Left renal cortex interstitium (tissue), 4 donors: ENCODE measurements at places on chromosomes 11 and 22. TPM values are rescaled to one million over a fixed set of nuclear protein-coding genes. Genes with fewer than 3 reads are reported as not detected.

- DNase-seq: no peak
Measured at GRCh38 chr11:69553416-69554357, 72.2 kb downstream of the LINC01488 start.

DNA sequence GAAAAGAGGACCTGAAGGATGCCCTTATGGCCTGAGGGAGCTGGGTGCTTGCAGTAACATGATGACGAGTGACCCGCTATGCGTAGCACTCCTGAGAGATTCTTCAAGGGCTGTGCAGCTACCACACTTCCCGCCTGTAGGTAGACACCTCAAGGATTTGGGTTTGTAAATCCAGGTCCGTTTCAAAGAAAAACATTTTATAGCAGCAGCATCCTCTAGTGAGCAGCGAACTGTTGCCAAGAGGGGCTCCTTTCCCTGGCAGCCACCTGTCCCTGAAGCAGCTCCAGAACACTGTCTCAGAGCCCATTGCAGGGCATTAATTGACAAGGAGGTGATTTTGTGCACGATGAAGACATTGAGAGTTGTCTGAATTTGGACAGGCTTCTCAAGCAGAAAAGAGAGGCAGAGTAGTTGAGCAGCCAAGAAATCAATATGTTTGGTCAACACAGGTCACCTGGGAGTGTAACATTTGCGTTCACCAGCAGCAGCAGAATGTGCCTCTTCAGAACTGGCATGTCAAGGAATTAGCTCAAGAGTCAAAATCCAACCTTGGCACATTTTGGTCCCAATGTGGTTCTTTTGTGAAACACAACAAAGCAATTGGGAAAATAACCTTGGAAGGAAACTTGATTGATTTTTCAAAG, 209.8 kb upstream of the MTNR1B start:
- no peak for DNase-seq

- DNase-seq: no peak
Measured at GRCh38 chr11:60121264-60121663, 32.8 kb downstream of the MS4A2 start.

Gene MGAT3
- polyA plus RNA-seq: 28.5 TPM

Gene C1QTNF4
- polyA plus RNA-seq: 13.5 TPM

- no peak for DNase-seq
Measured at GRCh38 chr11:111512296-111513239, at the start of gene BTG4. BTG4 (minus strand) TSS chr11:111512386; CDS start chr11:111498776, 13,610 bp downstream.

GRCh38 chr11:62553839-62554361, 7.3 kb upstream of the AHNAK start:
- DNase-seq: no peak

DNA sequence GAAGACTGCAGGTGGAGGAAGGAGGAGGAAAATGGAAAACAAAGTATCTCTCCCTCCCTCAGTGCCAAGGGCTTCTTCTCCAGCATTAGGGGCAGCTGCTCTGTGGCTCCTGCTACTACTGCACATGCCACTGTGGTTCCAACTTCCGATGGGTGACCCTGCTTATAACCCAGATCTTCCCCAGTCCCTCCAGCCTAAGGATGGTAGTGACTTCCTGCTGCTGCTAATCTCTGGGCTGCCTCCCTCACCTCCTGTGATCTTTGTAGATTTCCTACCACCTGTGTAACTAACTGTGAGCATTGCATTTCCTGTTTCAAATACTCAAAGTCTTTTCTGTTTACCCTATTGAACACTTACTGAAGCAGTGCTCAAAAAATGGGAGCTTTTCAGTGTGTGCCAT, 28.7 kb upstream of the TRPC6 start:
- DNase-seq: no peak

DNA sequence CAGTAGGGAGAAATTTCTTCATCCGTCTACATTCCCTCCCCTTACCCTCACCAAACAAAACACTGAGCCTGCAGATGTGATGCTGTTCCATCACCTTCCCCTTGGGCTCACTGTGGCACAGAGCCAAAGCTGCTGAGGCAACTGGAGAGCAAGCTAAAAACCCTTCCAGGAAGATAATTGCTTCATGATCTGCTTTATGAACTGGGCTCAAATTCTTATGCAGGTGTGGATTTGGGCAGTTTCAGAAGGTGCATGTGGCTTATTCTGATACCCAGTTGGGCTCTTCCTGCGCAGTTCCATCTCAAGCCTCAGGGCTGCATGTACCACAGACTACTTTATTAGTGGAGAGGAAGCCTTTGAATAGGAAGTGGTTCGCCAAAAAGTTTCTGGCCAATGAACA, 58.3 kb downstream of the AAMDC start:
- no peak for DNase-seq

Gene CABP4
- polyA plus RNA-seq: 1.2 TPM
